ENCODE measurements at places on chromosomes 11 and 22. TPM values are rescaled to one million over a fixed set of nuclear protein-coding genes. Genes with fewer than 3 reads are reported as not detected.

- DNase-seq, result no peak
These were observed 87.7 kb upstream of the RTL6 start for GRCh38 chr22:44585559-44586350.

DNA sequence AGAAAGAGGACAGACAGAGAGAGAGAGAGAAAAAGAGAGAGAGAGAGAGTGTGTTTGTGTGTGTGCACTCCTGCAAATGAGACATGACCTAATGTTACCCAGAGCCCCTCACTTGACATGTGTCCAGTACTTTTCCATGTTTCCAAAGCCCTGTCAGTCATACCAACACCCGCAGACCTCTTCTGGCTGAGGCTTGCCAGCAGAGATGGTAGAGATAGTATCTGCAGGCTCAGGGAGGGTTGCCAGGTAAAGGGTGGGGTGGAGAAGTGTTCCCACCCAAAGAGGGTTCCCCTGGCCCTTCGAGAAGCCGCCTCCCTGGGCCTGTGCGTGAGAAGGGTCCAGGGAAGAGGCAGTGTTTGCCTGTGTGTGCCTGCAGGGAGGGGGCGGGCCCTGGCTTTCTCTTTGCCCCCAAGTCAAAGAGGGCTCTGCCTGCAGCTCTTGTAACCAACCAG, 40.7 kb downstream of the POU2F3 start:
- no peak for DNase-seq

DNA sequence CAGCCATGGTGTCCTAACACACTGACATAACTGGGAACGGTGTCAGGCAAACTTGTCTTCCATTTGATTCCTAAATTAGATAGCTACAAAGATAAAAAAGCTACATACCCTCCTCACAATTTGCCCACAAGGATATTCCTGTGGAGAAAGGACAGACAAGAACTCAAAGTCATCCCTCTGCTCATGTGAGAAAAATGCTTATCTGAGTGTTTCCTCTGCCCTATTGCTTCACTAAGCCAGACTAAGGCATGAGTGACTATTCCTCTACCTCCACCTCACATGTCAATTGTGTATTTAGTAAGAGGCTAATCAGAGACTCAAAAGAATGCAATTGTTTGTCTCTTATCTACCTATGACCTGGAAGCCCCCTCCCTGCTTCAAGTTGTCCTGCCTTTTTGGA, 247.7 kb downstream of the DDX10 start:
- no peak for DNase-seq

DNA sequence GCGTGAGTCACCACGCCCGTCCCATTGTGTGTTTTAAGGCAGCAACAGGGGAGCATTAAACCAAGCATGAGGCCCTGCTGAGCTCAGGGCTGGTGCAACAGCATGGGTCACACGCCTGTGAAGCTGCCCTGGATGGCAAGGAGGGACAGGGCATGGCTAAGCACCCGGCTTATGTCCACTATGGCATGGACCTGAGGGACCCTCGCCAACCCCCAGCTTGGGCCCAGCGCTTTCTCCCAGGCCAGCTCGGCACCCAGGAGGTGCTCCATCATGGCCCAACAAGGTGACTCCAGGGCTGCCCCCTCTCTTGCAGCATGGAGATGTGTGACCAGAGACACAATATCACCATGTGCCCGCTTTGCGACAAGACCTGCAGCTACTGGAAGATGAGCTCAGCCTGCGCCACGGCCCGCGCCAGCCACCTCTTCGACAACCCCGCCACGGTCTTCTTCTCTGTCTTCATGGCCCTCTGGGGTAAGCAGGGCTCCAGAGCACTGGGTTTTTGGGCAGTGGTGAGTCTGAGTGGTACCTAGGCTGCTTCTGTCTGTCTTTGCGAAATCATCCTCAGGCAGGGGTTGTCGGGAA, 53.6 kb downstream of the ANO1 start:
- DNase-seq, result no peak

- DNase-seq, result no peak
These were observed 107.1 kb downstream of the GAB2 start for GRCh38 chr11:78310500-78310909.

- no peak for DNase-seq
These were observed 17.8 kb downstream of the FIBIN start for GRCh38 chr11:27011560-27012233.

- DNase-seq, result peak; percentile 29
These were observed at the start of gene XKR3 for GRCh38 chr22:16824716-16825687. Gene XKR3 (minus strand): TSS chr22:16825411. CDS start chr22:16808073, 17,338 bp downstream.

GRCh38 chr11:46611526-46612304, 5.3 kb downstream of the HARBI1 start:
- no peak for DNase-seq

- no peak for DNase-seq
These were observed 38.6 kb downstream of the PPP6R3 start for GRCh38 chr11:68498903-68499883.

DNA sequence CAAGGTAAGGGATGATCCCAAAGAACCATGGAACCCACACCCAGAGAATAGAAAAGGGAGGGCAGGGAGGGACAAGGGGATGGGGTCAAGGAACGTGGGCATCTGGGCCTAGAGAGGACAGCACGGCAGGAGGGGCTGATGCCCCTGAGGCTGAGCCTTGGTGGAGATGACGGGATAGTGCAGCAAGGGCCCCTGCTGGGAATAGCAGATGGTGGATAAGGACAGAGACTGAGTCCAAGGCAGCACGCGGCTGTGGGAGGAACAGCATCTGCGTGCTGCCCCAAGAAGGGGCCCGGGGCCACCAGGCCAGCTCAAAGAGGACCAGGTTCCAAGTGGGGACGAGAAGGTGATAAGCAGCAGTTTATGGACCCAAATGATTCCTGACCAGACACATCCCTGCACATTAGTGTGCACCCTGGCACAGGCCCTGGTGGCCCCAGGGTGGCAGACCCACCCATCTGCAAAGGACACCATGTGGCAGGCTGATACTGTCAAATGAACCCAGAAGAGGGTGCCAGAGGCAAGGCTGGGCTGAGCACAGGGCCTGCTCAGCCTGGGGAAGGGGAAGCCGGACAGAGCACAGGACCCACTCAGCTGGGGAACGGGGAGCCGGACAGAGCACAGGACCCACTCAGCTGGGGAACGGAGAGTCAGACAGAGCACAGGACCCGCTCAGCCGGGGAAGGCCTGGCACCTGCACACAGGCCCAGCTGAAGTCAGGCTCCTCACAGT, 12.8 kb upstream of the TESMIN start:
- DNase-seq, result no peak

DNA sequence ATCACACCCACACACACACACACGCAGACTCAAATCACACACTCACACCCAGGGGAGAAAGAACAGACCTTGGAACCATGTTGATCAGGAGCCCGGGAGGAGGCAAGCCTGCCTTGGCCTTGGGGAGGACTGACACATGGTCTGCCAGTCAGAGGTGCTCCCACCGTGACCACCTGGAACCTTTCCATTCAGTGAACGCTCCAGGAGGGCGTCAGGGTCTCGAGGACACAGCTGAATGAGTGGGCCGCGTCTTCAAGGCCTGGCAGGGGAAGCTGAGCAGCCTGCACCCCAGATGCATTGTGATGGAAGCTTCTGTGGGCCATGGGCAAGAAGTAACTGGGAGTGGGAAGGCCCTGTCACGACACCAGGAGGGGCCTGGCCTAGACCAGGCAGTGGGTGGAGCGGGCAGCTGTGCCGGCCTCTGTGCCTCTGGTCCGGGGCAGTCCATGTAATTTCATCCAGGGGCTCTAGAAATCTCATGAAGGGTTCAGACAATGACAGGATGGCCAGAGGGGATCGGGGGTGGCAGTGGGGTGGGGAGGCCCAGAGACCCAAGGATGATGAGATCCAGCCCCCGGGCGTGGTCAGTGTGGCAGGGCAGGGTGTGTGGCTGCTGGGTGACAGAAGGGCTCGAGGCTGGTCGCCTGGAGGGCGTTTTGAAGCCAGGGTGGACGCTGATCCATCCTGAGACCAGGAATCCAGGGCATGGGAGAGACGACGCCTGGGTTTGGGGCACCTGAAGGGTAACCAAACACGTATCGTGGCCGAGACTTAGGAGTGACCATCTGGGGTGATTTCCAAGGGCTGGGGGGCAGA, 53.7 kb downstream of the IGF2 start:
- DNase-seq, result no peak

DNA sequence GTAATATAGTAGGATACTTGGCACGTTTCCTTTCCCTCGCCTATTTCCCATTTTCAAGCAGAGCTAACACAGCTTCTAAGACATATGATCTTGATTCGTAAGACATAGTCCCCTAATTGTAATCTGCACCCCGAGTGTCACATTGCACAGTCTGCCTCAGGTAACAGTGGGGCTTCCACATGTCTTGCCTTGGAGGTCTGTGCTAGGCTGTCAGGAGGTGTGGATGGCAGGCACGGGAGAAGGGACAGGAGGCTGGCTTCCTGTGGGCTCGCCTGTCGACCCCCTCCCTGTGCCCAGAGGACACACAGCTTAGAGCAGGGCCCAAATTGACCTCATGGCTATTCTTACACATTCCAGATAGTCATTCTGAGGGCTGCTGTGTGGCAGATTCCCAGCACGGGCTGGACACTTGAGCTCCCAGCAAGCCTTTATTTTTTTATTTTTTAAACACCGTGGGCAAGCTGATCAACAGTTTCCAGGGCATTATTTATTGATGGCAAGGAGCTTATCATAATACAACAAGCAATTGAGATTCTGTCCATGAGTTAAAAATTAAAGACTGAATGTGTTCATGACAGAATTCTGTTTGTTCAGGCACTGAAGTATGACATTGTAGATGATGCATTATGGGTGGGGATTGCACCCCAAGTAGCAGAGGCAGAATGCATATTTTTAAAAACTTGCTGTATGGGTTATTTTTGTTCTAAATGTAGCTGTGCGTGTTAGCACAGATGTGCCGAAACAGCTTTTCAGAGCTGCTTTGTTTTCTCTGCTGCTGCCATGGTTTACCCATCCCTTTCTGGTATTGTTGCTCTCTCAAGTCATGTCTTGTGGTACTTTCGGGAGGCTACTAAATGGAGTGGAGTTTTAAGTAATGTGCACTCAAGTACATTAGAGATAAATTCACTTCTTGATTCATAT, 113.0 kb downstream of the ATXN10 start:
- no peak for DNase-seq

DNA sequence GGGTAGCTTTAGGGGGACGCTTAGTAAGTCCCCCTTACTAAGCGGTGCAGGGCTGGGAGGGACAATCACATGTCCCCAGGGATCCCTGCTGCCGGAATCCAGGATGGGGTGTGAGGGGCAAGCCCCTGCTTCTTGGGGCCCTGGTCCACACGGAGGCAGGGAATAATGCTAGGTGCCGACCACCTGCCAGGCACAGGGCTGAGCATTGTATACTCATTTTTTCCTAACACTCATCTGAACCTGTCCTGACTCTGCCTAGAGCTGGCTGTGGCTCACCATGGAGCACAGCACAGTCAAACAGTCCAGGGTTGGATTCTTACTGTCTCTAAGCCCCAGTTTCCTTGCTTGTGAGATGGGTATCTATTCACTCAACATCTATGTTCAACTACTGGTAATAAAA, 1.4 kb upstream of the LTBP3 start:
- no peak for DNase-seq

GRCh38 chr22:17748555-17749353, 25.5 kb downstream of the BID start:
- DNase-seq, result no peak

GRCh38 chr11:123418351-123419114, 11.5 kb upstream of the GRAMD1B start:
- DNase-seq, result no peak

DNA sequence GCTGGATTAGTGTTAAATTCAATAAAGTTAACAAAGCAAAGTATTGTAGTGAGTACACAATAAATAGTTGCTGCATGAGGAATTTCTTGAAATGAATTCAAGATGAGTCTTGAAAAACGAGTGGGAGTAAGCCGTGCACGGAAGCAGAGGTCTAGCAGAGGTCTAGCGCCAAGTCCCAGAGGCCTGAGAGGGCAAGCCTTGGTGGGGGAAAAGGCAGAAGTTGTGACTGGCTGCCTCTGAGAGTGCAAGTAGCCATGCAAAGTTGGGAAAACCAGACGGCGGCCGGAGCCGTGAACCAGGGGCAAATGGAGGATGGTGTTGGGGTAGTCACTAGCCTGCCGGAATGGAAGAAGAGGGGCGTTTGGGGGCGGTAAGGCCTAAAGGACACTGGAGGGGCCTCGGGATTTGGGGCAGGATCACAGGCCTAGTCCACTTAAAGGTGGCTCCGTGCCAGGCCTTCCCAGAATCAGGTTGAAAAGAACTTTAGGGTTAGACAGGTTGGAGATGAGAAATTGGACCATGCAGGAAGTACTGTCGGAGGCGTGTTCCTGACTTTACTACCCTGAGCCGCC, 379 bp upstream of the SLC3A2 start:
- DNase-seq, result peak; percentile 36

DNA sequence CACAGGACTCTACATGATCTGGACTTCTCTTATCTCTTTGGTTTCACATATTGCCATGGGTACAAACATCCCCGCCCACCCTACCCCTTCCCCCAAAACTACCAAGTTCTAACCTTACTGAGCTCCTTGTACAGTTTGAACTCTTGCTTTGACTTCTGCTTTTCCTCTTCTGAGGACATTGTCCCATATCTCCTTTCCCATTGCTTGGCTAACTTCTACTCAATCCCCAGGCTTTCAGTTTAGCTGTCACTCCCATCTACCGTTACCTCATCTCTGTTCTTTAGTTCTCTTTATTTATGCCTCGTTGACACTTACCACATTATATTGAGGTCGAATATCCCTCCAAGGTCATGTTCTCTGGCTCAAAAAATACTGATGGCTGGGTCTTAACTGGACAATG, 393.5 kb upstream of the CADM1 start:
- DNase-seq, result no peak

GRCh38 chr11:134246100-134246499, 7.1 kb downstream of the THYN1 start:
- no peak for DNase-seq

GRCh38 chr22:36411589-36412258, 24.0 kb upstream of the MYH9 start:
- DNase-seq, result no peak

DNA sequence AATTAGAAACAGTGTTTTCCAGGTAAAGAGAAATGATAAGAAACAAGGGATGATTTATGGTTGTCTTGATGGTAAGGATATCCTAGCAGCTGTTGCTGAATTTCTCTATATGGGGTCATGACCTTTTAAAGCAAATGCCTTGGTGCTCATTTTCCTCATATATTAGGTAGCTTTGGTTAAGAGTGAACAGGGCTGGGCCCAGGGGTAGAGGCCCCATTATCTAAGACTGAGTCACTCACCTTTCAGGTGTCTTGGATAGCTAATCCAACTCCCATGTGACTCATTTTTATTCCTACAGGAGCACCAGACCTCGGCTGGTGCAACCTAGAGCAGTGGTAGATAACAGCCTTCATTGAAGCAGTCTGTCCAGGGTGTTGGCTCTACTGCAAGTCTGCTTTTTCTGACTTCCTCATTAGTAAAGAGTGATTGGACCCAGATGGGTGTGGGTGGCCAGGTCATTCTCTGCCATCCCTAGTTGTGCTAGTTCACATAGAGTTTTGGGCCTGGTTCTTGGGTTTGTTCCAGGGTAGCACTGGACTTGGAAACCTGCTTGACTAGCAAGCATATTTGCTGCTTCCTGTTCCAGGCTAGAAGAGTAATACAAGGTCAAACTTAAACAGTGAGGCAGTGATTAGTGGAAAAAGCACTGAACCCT, 37.4 kb downstream of the CTNND1 start:
- peak; percentile 38 for DNase-seq

Gene FOLR1
- 0.50 TPM for total RNA-seq

Gene SERPING1
- total RNA-seq, result 0.74 TPM

Gene MMP20
- total RNA-seq, result 0.07 TPM

Gene HBE1
- 25.6 TPM for total RNA-seq

Measured in A172 (cell line).